Glutamatergic neuron (in vitro differentiated cells): ENCODE measurements at places on chromosomes 6 and 20. TPM values are rescaled to one million over a fixed set of nuclear protein-coding genes. Genes with fewer than 3 reads are reported as not detected.

DNA sequence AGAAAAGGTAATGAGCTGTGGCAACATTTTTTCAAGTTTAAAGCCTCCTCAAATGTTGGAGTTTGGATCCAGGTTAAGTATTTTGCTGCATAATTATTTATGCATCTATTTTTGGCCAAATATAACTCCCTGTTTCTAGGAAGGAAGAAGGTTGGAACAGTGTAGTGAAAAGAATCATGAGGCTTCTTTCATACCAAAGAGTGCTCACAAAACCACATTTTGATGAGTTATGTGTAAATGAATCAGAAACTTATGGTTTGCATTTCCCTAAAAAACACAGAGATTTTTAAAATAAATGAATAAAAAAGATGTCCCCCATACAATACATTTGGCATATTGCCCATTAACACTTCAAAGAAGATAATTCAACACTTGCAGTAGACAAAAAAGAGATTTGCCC, 246.9 kb upstream of the PRDM1 start:
- no peaks in the 10 kb centered on the region for H3K4me1 ChIP-seq
- H3K4me3 ChIP-seq = no peak overlapping the region
- H3K27ac ChIP-seq = no peak overlapping the region
- H3K27me3 ChIP-seq = peaks cover 3% of the 10 kb centered on the region
- H3K36me3 ChIP-seq = no peaks in the 10 kb centered on the region

The HTR1B gene
- total RNA-seq = 4.2 TPM

The SLCO4A1 gene
- total RNA-seq = 26.5 TPM

DNA sequence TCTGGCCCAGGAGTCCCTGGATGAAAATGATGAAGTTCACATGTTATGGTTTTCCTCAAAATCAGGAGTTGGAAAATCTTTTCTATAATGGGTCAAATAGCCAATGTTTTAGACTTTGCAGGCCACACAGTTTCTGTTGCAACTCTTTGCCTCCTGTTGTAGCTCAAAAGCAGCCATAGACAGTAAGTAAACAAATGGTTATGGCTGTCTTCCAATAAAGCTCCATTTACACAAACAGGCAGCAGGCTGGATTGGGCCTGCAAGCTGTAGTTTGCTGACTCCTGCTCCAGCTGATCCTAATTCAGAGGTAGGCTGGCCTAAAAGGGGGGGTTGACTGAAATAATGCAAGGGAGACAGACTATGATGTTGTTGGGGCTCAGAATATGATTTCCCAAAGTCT, 33.0 kb downstream of the METTL24 start:
- H3K4me1 ChIP-seq = peaks cover 70% of the 10 kb centered on the region
- no peak for DNase-seq
- no peaks in the 10 kb centered on the region for H3K36me3 ChIP-seq
- H3K27me3 ChIP-seq = peaks cover 2% of the 10 kb centered on the region

GRCh38 chr6:3195695-3196497, 31.6 kb downstream of the TUBB2B start:
- peaks cover 7% of the 10 kb centered on the region for H3K36me3 ChIP-seq
- H3K27me3 ChIP-seq = no peaks in the 10 kb centered on the region
- H3K4me1 ChIP-seq = no peaks in the 10 kb centered on the region
- H3K4me3 ChIP-seq = no peak overlapping the region
- no peak overlapping the region for H3K27ac ChIP-seq

DNA sequence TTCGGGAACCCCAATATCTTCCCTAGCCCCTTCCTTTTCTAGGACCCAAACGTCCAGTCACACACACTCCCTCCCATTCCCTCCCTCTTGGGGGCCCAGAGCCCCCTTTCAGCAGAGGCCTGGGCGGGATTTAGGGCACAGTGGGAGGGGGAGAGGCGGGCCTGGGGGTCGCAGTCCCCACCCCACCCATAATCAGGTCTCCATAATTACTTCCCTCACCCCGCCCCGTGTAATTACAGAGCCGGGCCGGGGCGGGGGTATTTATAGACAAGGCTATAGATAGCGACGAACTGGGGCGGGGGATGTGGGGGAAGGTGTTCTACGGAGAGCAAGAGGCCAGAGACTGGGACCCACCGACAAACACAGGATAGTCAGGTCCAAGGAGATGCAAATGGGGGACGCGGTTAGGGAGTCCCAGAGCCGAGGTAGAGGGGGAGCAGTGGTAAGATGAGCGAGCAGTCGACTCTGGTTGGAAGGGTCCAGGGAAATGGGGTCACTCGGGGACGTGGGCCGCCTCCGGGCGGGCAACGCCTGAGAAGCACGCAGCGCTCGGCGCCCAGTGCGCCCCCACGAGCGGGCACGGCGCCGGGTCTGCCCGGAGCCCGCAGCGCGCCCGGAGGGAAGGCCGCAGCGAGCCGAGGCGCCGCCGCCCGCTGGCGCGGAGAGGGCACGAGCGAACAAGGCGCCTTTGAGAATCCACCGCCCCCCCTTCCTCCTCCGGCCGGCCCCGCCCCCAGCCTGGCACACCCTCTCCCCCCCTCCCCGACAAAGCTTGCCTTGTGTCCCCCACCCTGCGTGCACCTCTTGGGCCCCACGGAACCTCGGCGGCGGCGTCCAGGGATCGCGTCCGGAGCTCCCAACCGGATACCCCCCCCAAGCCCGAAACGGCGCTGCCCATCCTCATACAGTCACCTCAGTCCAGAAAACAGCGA, 670 bp upstream of the COL11A2 start:
- peak overlapping the region; percentile 83 for H3K4me3 ChIP-seq
- no peak for DNase-seq
- H3K36me3 ChIP-seq = peaks cover 5% of the 10 kb centered on the region
- H3K27me3 ChIP-seq = peaks cover 8% of the 10 kb centered on the region
- H3K4me1 ChIP-seq = peaks cover 9% of the 10 kb centered on the region
- no peak overlapping the region for H3K27ac ChIP-seq

The HLA-DQB1 gene
- not detected for total RNA-seq

DNA sequence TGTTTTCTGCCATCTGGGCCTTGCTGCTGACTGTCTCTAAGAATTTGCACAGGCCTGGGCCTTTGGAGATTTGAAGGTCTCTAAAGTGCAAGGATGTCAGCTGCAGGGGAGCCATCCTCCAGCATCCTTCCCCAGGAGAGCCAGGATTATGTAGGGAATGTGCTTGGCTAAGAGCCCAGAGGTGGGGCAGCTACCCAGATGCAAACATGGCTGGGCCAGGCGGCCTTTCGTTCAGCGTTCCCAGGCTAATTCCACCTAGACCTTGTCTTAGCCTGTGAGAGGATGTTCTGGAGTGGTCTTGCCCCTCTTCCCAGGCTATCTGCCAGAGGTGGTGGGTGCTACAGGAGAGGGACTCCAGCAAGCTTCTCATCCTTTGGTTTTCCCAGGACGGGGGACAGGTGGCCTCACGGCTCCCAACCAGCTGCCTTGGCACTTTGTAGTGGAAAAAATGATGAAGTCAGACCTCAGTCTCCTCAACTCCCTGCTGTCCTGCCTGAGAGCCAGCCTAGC, 7.7 kb upstream of the PTGIS start:
- peak; percentile 58 for DNase-seq
- H3K27ac ChIP-seq = no peak overlapping the region
- H3K4me3 ChIP-seq = no peak overlapping the region

The RIMS1 gene
- 12.3 TPM for total RNA-seq

GRCh38 chr6:38476888-38477287, 162.8 kb downstream of the BTBD9 start:
- H3K4me1 ChIP-seq = peaks cover 20% of the 10 kb centered on the region
- no peaks in the 10 kb centered on the region for H3K27me3 ChIP-seq
- no peak overlapping the region for H3K27ac ChIP-seq
- DNase-seq = no peak
- no peak overlapping the region for H3K4me3 ChIP-seq
- no peaks in the 10 kb centered on the region for H3K36me3 ChIP-seq

GRCh38 chr6:106913111-106913510, 61.4 kb downstream of the CD24 start:
- no peak overlapping the region for H3K27ac ChIP-seq
- peaks cover 6% of the 10 kb centered on the region for H3K4me1 ChIP-seq
- H3K4me3 ChIP-seq = no peak overlapping the region
- peaks cover 2% of the 10 kb centered on the region for H3K27me3 ChIP-seq
- DNase-seq = no peak

GRCh38 chr20:58268421-58268821, 40.0 kb upstream of the ANKRD60 start:
- no peak for DNase-seq
- peaks cover 3% of the 10 kb centered on the region for H3K36me3 ChIP-seq
- H3K27me3 ChIP-seq = no peaks in the 10 kb centered on the region
- H3K4me3 ChIP-seq = no peak overlapping the region
- H3K4me1 ChIP-seq = no peaks in the 10 kb centered on the region
- no peak overlapping the region for H3K27ac ChIP-seq

The OR2J3 gene
- total RNA-seq = not detected

GRCh38 chr6:4970739-4971395, 33.0 kb downstream of the RPP40 start:
- H3K4me3 ChIP-seq = no peak overlapping the region
- DNase-seq = no peak
- no peak overlapping the region for H3K27ac ChIP-seq
- H3K4me1 ChIP-seq = no peaks in the 10 kb centered on the region
- peaks cover 4% of the 10 kb centered on the region for H3K36me3 ChIP-seq

GRCh38 chr6:6559994-6560570, 28.4 kb upstream of the LY86 start:
- no peak overlapping the region for H3K4me3 ChIP-seq
- peaks cover 8% of the 10 kb centered on the region for H3K4me1 ChIP-seq
- no peak for DNase-seq
- H3K27ac ChIP-seq = no peak overlapping the region
- peaks cover 3% of the 10 kb centered on the region for H3K36me3 ChIP-seq

DNA sequence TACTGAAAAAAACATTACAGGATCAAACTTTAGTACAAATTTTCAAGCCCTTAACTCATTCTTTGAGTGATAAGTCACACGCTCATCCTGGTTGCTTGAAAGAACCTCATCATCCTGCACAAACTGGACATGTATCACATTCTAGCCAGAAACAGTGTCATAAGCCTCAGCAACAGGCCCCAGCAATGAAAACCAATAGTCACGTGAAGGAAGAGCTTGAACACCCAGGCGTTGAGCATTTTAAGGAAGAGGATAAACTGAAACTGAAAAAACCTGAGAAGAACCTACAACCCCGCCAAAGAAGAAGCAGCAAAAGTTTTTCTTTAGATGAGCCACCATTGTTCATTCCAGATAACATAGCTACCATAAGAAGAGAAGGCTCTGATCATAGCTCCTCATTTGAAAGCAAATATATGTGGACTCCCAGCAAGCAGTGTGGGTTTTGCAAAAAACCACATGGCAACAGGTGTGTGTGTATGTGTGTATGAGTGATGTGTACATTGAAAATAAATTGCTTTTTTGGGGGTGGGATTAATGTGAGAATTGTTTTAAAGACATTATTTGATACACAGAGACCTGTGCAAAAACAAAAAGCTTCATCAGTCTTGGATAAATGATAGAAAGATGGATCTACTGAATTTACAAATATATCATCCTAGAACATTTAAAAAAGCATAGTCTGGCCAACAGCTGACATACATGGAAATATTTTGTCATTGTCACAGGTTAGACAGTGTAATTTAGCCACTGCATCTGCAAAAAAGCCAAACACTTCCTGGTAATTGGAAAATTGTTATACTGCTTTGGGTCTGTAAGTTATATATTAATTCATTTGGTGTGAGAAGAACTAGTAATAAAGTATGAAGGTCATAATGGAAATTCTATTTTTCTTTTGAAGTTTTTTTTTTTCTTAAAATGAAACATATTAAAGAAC, 50.1 kb downstream of the PHF3 start:
- H3K4me3 ChIP-seq = no peak overlapping the region
- no peak for DNase-seq
- H3K27ac ChIP-seq = no peak overlapping the region
- H3K36me3 ChIP-seq = peaks cover 4% of the 10 kb centered on the region
- peaks cover 2% of the 10 kb centered on the region for H3K4me1 ChIP-seq
